Kidney epithelial cell (primary cell): ENCODE measurements at places on chromosomes 1 and 21. TPM values are rescaled to one million over a fixed set of nuclear protein-coding genes. Genes with fewer than 3 reads are reported as not detected.

GRCh38 chr21:27047283-27047657 lies 80.4 kb upstream of the ADAMTS5 start:
- no peak for DNase-seq

- DNase-seq = no peak
These were observed 21.5 kb upstream of the MYSM1 start for GRCh38 chr1:58721247-58721820.

- no peak for DNase-seq
These were observed 20.8 kb upstream of the COG2 start for GRCh38 chr1:230621324-230622030.

GRCh38 chr21:46264690-46265144 lies 20.7 kb downstream of the MCM3AP start:
- DNase-seq = no peak

HCRTR1 gene
- not detected in 2 replicates for total RNA-seq

FAM163A gene
- total RNA-seq = 0.17 and 0.21 TPM in 2 replicates

DNA sequence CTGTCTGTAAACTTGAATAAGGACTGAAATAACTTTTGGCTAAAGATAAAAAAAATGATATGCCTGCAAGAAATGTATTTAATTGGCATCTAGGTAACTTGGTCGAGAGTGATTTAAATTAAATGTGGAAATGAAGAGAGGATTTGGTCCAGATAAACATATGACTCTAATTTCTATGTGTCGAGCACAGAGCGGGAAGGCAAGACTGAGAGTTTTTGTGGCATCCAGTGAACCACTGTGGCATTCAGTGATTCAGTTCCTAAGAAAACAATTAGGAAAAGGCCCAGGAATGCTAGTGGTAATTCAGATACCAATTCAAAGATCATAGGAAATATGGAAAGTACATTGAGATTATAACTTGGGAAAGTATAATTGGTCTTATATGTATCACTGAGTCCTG lies 39.6 kb downstream of the PDE4B start:
- no peak for DNase-seq

REN gene
- 5.2 and 9.1 TPM in 2 replicates for total RNA-seq

GRCh38 chr1:50251702-50252101 lies 143.0 kb downstream of the ELAVL4 start:
- DNase-seq = no peak

PRAMEF1 gene
- not detected in 2 replicates for total RNA-seq

- no peak for DNase-seq
These were observed 161.6 kb downstream of the PRDM16 start for GRCh38 chr1:3230553-3230952.

DNA sequence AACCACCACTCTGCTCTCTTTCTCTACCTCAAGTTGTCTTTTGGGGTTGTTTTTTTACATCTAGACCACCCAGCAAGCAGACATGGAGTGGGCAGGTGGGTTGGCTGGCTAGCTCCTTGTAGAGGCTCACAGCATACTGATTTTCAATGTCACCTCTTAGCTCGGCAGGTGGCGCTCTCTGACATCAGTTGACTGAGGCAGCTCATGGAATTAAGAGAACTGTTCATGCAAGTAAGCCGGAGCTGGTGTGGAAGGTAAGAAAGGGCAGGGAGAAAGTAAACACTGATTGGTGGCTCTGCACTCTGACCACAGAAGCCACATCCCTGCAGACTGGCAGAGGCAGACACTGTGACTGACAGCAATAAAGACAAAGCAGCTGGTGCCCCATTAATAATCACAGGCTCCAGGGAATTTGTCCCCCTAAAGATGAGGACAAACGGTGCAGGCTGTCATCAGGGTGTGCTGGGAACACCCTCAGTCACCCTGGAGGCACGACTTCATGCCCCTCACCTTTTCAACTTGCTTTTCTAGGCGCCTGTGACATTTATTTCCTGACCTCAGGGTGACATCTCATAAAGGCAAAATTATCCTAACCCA lies 226.8 kb downstream of the LMX1A start:
- no peak for DNase-seq

DNA sequence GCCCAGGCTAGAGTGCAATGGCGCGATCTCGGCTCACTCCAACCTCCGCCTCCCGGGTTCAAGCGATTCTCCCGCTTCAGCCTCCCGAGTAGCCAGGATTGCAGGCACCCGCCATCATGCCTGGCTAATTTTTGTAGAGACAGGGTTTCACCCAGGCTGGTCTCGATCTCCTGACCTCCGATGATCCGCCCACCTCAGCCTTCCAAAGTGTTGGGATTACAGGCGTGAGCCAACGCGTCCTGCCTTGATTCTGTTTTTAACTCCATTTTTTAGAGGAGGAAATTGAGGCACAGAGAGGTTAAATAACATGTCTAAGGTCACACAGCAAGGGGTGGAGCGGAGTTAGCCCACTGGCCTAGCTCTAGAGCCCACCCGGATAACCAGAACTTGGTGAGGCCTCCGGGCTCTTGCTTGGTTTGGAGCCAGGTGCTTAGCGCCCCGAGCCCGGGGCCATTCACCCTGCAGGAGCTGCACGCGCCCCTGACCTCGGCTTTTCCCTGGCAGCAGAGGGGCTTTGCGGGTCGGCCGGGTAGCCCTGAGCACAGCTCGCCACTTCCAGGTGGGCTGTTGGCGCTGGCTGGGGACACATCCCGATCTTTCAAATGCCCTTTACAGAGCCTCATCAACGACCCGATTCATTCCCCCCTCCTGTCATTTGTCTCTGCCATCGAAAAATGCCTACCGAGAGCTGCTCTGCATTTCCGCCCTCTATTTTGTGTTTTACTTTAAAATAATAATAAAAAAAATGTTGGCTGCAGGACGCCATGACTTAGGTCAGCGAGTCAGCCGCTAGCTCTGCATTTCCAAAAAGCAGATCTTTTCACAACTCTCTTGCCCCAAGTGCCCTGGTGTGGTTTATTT lies 11.2 kb downstream of the SIM2 start:
- DNase-seq = no peak

- no peak for DNase-seq
These were observed 3.1 kb downstream of the DNAJB4 start for GRCh38 chr1:78007677-78008341.

DNA sequence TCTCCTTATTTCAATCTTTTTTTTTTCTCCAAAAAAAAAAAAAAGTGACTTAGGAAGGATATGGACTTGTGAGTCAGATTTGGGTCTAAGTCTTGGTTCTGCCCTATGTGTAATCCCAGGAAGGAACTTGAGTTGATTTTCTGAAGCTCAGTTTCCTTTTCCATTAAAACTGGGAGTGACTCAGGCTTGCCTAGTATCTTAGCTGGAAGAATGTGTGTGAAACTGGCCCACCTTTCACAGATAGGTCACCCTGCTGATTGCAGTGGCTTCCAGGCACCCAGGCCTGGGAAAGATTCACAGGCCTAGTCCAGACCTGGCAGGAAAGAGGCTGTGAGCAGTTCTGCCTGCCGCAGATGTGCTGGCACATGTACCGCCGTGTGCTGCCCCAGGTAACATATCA lies 218.3 kb upstream of the HOOK1 start:
- peak; percentile 65 for DNase-seq

GRCh38 chr1:53292690-53293089 lies 35.2 kb downstream of the LRP8 start:
- no peak for DNase-seq

DNA sequence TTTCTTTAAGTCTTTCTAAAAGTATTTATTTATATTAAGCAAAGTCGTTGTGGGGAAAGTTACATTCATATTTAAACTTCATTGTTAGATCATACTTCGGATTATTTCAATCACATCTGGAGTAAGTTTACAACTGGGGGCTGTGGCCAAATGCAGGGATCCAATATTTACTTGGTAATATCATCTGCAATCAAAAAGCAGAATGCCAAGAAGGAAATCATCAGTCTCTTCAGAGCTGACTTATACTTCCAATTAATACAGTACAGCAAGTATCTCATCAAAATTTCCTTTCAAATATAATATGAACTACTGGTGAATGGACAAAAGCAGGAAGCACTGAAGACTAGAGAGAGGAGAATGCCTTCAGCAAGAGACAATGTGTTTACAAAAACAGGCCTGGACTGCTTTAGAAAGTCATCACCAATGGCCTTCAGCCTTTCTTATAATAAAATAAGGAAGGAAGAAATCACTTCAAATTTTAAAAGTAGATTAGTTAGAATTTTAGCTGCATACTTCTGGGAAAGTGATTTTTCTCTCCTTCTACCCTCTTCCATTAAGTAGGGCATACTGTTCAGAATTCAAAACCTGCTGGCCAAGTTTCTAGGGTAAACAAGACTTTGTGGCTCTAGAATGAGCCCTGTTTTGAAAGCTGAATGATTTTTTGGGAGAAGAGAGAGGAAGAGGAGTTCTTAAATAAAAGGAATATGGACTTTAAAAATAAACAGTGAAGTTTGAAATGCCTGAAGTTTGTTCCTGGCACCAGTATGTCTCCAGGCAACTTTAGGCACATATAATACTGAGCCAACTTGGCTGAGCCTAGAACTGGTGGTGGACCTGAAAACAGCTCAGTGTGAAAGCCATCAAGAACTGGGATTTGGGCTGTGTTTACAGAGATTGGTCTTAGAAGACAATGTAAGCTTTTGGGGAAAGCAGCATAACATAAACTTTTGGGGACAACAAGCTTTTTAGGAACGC lies 22.2 kb upstream of the MYOC start:
- DNase-seq = no peak

- no peak for DNase-seq
These were observed 16.4 kb downstream of the RPL5 start for GRCh38 chr1:92848201-92848600.

DNA sequence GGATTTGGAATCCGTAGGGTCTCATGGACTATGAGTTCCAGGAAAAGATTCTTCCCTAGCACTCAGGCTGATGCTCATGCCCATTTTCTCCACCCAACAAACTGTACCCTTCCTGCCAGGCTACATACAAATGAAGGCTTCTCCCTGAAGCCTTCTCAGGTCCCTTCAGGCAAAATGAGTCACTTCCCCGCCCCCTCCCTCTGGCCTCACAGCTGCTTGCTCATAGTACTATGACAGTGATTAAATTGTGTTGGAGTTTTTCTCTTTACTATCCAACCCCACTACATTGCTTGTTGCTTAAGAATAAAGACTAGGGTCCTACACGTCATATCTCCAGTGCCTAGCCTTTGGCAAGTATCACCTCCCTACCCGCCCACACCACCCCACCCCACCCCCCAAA lies 207.6 kb upstream of the NFIA start:
- peak; percentile 58 for DNase-seq

OR13G1 gene
- not detected in 2 replicates for total RNA-seq

PCNX2 gene
- total RNA-seq = 26.4 and 29.5 TPM in 2 replicates

KIF1B gene
- 33.5 and 33.9 TPM in 2 replicates for total RNA-seq

- DNase-seq = no peak
These were observed 5.9 kb upstream of the PTPRF start for GRCh38 chr1:43524804-43525203.

DNA sequence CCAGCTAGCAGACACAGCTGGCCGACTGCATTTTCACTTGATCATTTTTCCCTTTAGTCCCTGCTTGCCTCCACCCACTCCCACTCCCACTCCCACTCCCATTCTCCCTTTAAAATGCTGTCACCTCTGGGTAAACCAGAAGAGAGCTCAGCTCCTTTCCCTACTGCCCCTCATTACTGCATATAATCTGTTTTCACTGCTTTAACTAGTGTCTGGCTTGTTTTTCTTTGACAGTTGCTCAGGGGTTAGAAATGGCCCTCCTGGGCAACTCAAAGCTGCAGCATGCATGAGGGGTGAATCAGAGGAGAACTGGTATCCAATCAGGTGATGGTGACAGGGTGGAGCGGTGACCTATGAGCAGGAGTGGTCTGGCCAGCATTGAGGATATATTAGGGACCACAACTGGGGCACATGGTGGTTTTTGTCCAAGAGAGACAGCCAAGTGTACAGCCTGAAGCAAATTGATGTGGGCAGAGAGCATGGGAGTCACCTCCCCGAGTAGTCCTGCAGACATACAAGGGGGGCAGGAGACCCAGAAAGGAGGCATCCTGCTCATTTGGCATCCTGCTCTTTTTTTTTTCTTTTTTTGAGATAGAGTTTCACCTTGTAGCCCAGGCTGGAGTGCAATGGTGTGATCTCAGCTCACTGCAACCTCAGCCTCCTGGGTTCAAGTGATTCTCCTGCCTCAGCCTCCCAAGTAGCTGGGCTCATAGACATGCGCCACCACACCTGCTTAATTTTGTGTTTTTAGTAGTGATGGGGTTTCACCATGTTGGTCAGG lies 42.6 kb upstream of the SRSF10 start:
- peak; percentile 87 for DNase-seq

- DNase-seq = no peak
These were observed 12.7 kb downstream of the VSIG8 start for GRCh38 chr1:159849626-159850366.

PCP4 gene
- total RNA-seq = 1.2 TPM in 1 of 2 replicates, not detected in the other

GRCh38 chr1:180923021-180923841 lies 10.5 kb downstream of the KIAA1614 start:
- peak; percentile 62 for DNase-seq
